Motor neuron (in vitro differentiated cells): ENCODE measurements at places on chromosomes 1 and 21. TPM values are rescaled to one million over a fixed set of nuclear protein-coding genes. Genes with fewer than 3 reads are reported as not detected.

The IL12RB2 gene
- 2.3 and 3.9 TPM in 2 replicates for total RNA-seq

GRCh38 chr1:29555043-29555620 is 318.8 kb downstream of the PTPRU start:
- no peak for ATAC-seq

GRCh38 chr21:25790122-25790877 is 55.5 kb downstream of the GABPA start:
- peak; percentile 66 for ATAC-seq

DNA sequence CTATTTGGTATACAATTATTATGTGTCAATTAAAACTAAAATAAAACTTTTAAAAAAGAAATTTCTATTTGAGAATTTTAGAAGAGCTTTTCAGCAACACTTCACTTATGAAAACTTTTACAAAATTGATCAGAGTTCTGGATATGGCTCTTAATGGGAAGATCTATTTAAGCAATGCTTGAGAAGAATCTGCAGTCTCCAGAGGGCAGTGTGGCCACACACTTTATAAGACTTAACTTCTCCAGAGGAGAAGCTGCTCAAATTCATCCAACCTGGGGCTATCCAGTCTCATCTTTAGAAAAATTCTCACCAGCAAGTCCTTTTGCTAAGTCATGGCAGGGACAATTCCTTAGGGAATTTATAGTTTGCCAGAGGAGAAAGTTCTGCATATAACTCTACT is 25.2 kb upstream of the AGO1 start:
- no peak for ATAC-seq

- no peak for ATAC-seq
Measured at GRCh38 chr1:10082785-10083479, 50.2 kb downstream of the UBE4B start.

GRCh38 chr1:167594822-167595221 is 35.2 kb upstream of the RCSD1 start:
- no peak for ATAC-seq

DNA sequence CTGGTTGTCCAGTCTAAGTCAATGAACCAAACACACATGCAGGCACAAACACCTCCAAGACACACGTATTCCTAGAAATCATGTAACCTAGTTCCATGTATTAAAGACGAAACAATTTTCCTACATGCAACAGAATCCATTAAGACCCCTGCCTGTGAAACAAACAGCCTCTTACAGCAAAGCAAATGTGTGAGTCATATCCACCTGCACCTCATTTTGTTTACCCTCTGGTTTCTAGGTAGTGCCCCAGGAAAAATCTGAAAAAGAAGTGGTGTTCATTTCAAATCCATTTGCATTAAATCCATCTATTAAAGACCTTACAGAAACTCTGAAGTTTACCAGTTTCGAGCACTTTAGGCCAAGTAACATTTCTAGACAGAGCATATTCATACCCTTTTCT is 74.1 kb downstream of the VCAM1 start:
- no peak for ATAC-seq

The TMEM81 gene
- total RNA-seq = 3.9 and 4.3 TPM in 2 replicates

DNA sequence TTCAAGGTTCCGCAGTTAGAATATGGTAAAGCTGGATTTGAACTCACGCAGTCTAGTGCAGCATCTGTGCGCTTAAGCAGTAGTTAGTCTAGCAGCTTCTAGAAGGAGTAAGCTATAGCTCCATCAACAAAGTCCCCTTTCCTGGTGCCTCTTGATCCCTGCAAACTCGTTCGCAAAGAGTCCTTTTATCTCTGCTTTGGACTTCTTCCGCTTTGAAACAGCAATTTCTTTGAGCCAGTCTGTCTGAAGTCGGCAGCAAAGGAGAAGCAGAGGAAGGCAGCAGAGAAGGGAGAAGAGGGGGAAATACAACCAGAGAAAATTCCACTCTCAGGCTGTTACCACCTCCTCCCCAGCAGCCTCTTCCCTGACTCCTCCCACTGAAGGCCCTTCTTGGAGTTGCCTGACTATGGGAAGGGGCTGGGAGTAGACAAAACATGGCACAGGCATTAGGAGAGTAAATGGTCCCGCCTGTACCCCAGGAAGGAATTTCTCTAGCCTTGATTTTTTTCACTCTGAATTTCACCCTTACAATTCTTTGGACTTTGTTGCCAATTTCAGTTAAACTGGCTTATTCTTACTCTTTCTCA is 25.9 kb downstream of the HSD3B2 start:
- ATAC-seq = no peak

GRCh38 chr1:223429313-223429731 is 36.1 kb downstream of the CCDC185 start:
- ATAC-seq = peak; percentile 44

DNA sequence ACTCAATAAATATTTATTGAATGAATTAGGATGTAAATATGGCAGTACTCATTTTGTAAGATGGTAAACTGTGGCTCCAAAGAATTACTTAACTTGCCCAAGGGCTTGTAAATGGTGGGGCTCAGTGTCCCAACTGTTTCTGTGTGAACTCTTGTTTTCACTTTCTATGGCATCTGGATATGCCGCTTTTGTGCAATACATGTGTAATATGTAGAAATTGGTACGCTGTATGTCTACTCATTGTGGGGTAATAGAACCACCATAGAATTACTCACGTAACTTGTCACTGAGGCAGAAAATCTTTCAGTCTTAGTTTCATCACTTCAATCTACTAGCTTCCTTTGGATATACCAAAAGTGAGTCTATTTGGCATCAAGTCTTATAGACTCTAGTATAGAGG is 977 bp downstream of the PRPF3 start:
- no peak for ATAC-seq

The STUM gene
- total RNA-seq = 4.2 and 4.3 TPM in 2 replicates

DNA sequence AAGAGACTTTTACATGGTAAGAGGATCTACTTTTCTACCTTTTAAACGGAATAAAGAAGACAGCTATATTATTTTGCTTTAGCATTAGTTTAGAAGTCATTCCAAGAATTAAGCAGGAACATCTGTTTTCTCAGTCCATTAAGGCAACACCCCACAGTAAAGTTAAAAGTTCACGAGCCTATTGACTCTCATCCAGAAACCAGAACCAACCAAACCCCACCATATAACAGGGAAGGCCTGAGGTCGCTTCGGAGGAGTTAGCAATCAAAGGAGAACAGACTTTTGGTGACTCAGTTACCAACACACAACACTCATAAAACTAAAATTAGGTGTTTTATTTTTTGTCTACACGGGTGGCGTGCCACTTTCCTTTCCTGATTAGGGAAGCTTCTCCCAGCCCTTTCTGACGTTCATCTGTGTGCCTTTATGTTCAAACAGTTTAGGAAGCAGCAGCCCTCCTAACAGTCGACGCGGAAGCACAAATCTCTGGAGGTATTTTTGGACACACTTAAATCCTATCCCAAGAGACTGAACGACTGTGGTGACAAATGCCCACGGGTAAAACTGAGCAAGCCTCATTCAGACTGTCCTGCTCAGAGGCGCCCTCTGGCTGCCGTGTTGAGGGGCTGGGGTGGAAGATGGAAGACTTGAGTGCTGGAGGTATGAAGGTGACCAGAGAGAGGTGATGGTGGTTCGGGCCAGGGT is 8.6 kb upstream of the PLA2G2C start:
- no peak for ATAC-seq

DNA sequence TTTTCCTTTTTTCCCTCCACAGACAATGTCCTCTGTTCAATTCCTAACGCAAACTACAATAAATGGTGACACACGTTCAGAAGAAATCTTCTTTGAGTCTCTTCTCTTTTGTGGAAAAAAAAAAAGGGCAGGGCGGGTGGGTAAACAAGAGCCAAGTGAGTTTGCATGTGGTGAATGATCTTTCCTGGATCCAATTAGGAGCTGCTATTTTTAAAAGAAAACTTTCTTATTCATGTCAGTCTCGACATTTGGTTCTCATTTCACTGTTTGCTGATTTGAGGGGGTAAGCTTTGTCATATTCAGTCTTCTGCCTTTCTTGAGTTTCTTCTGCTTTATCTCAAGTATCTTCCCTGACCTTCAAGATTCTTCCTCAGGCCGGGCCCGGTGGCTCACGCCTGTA is 29.2 kb upstream of the KIF1B start:
- no peak for ATAC-seq

DNA sequence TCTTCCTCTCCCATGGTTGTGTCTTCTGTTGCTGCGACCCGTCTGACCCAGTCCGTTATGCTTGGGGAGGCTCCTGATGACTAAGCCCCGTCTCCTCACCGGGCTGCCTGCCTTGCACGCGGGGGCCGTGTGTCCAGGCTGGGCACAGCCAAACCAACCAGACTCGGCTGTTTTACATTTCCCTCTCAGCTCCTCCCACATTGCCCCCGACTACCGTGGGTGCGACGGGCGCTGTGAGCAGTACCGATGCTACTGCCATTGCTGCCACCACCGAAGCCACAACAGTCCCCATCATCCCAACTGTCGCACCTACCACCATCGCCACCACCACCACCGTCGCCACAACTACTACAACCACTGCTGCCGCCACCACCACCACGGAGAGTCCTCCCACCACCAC is 46.0 kb upstream of the CNTN2 start:
- ATAC-seq = peak; percentile 6

GRCh38 chr1:227994632-227995300 is 12.0 kb upstream of the WNT3A start:
- no peak for ATAC-seq

The ABCA4 gene
- total RNA-seq = 1.3 TPM in 2 replicates

The ADGRL4 gene
- total RNA-seq = 0.15 TPM in 1 of 2 replicates, not detected in the other

DNA sequence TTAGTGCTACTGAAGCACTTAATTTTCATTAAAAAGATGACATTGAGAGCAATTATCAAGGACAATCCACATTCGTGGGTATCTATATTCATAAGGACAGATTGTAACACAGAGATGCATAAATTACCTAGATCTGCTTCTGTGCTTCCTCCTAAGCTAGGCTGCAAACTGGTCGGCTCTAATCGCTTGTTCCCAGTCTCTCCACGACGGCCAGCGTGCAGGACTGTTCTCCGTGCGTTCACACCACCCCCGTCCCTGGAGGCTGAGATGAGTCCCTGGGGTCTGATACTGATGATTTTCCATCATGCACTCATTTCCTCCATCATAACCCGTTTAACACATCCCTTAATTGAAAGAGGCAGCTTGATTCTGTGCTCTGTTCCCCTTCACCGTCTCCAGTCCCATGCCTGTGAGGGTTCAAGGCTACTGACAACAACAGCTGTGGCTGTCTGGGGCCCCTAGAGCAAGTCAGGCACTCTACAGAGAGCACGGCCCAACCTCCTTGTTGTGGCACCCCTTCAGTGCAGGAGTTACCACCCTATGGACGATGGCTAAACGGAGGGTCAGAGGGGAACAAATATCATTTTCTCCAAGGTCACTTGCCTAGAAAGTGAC is 469.6 kb downstream of the NPHP4 start:
- ATAC-seq = no peak

The PLA2G2A gene
- 2.2 and 13.0 TPM in 2 replicates for total RNA-seq

DNA sequence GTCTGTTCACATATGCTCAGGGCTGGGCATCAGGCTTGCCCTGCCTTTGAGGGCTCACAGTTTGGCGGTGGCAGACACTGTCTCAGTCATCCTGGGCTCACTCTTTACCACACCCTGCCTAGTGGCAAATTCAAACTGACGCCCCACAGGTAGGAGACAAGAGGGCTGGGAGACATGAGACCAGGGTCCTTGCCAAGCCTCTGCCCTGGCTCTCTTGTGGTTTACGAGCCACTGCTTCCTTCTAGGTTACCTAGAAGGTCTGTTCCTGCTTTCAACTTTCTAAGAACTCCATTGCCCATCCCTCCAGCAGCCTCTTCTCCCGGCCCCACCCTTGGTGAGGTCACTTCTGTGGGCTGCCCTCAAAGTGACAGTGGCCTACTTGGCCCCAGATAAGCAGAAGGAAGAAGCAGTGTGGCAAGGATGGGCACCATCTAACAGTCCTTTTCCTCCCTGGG is 10.5 kb downstream of the KIF21B start:
- no peak for ATAC-seq

GRCh38 chr21:33212159-33212851 is 17.4 kb upstream of the IFNAR2 start:
- no peak for ATAC-seq

The CLDN17 gene
- total RNA-seq = 0.14 TPM in 1 of 2 replicates, not detected in the other

DNA sequence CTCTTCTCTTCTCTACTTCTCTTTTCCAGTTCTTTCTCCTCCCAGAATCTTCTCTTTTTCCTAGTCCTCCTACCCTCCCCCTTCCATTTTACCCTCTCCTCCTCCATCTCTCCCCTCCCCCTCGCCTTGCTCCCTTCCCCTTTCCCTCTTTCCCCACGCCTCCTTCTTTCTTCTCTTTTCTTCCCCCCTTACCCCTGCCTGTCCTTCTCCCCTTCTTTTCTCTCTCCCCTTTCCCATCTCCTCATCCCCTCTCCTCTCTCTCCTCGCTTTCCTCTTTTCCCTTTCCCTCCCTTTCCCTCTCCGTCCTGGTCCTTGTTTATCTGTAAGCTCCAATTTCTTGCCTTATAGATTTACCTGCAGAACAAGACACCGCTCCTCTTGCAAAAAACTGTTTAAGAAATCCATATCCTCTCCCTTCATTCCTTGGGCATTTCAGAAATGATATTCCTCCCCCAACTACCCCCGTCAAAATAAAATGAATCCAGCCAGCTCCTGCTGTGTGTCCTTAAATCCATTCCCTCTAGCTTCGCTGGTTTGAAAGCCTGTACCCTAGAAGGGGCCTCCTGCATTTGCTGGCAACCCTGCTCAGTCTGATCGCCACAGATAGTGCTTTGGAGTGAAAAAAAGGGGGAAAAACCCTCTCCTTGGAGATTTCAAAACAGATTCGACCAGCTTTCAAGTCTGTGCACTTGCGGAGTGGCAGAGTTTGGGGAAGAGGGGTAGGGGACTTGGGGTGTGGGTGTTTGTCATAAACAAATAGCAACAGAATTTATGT is 89.4 kb downstream of the PAPPA2 start:
- peak; percentile 70 for ATAC-seq

- peak; percentile 100 for ATAC-seq
Measured at GRCh38 chr21:37435120-37435519, 68.5 kb downstream of the DYRK1A start.

DNA sequence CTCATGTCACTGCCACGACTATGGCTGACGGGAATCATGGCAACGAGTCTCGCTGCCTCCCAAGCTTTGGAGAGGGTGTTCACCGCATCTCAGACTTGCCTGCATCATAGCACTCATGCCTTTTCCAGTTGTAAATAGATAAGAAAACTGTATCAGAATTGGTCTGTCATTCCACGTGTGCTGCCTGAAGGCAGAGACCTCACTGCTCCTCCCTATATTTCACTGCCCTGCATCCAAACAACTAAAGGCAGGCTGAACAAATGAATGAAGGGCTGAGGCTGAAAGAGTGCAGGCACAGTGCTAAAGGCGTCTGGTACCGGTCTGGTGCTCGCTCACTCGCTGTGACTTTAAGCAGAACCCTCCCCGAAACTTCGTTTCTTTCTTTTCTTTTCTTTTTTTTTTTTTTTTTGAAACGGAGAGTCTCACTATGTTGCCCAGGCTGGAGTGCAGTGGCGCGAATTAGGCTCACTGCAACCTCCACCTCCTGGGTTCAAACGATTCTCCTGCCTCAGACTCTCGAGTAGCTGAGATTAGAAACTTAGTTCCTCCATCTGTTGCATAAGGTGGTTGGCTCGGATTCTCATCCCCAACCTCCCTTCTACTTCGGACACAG is 542 bp downstream of the EIF2B3 start:
- peak; percentile 16 for ATAC-seq

- peak; percentile 59 for ATAC-seq
Measured at GRCh38 chr1:31855038-31855845, 39.4 kb upstream of the SPOCD1 start.
